ENCODE measurements at places on chromosomes 1 and 21.

GRCh38 chr1:231310391-231310934 lies 27.2 kb downstream of the EXOC8 start:
- DNase-seq = no peak

DNA sequence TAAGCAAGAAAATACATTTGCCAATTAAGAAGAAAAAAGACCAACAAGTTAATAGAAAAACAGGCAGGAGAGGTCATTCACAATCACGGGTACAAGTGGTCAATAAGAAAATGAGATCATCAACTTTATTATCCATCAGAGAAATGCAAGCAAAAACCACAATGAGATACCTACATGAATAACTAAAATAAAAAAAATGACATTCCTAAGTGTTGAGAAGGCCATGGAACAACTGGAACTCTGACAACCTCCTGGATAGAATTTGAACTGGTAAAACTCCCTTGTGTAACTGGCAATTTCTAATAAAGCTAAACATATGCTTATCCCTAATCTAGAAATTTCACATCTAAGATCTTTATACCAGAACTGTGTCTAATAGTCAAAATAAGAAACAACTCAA lies 135.4 kb upstream of the BACE2 start:
- no peak for DNase-seq

- no peak for DNase-seq
Measured at GRCh38 chr1:72122099-72122880, 160.0 kb downstream of the NEGR1 start.

GRCh38 chr21:37357691-37358090 lies 8.9 kb upstream of the DYRK1A start:
- no peak for DNase-seq

GRCh38 chr1:221683681-221684080 lies 58.2 kb downstream of the DUSP10 start:
- DNase-seq = no peak

- no peak for DNase-seq
Measured at GRCh38 chr1:114002492-114003239, 23.4 kb downstream of the OLFML3 start.

DNA sequence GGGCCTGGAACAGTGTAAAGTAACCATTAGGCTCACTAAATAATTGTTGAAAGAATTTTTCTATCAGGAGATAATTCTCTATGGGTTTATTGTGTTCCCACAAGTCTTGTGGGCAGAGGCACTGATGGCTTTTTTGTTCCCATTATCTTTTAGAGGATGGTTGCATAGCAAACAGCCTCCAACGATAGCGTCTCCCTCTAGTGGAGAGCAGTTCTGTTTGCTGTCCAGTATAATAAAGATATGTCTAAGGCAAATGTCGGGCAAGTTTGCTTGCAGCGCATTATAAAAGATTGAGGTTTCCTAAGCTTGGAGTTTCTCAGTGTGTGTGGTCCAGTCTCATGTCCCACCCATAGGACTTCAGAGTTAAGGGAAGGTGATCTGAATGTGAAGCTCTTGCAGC lies 1.3 kb upstream of the SLC6A17 start:
- DNase-seq = no peak

- DNase-seq = no peak
Measured at GRCh38 chr1:237562242-237562823, 328.4 kb downstream of the ZP4 start.
